Colonic mucosa (tissue), 4 donors: ENCODE measurements at places on chromosomes 3 and 15.

DNA sequence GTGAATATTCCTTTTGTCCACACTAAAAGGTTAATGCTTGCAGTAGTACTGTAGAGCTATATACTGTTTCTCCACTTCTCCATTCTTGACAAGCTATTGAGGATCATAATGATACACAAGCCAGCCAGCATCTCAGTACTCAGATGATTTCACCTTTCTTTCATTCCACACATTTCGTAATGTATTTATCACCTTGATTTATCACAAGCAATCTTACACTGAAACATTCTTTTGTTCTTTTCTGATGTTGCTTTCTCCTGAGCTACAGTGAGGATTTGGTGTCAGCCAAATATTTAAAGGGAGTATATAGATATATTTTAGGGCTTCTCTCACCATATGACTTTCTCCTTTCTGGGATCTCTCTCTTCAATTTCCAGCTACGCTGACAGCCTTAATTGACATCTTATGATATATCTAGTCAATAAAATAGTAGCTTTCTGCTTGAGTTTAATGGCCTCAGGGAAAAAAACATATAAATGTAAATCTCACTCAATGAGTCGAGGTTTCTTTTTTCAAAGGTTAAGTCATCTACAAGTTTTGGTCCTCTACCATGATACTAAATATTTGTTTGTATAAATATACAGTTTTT lies 1327.0 kb downstream of the NSUN3 start:
- H3K27ac ChIP-seq: no peak overlapping the region
- H3K27me3 ChIP-seq: no peaks in the 10 kb centered on the region
- H3K4me1 ChIP-seq: no peaks in the 10 kb centered on the region
- no peaks in the 10 kb centered on the region for H3K36me3 ChIP-seq
- H3K4me3 ChIP-seq: no peak overlapping the region

DNA sequence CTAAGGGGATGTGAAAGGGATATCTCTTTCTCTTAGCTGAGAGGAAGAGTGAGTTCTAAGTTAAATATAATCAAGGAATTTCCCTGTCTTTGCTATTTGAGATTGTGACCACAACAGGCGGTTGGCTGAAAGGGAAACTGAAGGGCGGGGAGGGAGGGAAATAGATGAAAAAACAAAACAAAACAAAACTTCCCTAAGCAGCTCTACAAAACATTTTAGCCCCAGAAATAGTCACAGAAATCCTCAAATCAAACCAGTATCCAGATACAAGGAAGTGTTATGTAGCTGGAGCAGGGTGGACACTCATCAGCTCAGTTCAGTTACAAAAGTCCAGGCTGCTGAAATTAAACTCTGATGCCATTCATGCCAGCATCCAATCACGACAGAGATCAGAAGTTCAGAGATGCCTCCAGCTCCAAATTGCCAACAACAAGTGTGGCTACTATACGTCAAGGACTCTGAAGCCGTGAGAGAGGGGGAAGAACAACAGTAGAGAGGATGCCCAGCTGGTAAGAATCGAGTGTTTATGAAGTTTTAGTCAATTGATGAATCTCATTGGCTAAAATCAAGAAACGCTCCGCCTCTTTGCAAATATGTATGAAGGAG lies 319 bp upstream of the TP63 start:
- H3K4me1 ChIP-seq: no peaks in the 10 kb centered on the region
- no peak overlapping the region for H3K4me3 ChIP-seq
- DNase-seq: no peak
- no peak overlapping the region for H3K27ac ChIP-seq

DNA sequence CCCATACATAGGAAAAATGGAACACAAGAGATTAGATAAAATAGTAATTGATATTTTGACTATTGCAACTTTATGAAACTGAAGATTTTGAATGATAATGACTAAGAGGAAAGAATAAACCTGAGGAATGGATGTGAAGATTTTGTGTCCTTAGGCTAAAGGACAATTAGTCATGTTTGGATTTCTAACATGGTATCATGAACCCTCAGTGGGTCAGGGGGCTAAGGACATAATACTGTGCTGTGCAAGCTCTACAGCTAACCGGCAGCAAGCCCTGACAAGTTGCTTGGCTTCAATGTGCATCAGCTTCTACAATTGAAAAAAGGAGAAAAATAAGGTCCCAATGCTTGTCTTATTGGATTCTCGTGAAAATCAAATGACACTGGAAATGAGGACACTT lies 491.0 kb downstream of the MECOM start:
- no peaks in the 10 kb centered on the region for H3K36me3 ChIP-seq
- no peak for DNase-seq
- no peaks in the 10 kb centered on the region for H3K27me3 ChIP-seq
- no peak overlapping the region for H3K4me3 ChIP-seq
- no peaks in the 10 kb centered on the region for H3K4me1 ChIP-seq

DNA sequence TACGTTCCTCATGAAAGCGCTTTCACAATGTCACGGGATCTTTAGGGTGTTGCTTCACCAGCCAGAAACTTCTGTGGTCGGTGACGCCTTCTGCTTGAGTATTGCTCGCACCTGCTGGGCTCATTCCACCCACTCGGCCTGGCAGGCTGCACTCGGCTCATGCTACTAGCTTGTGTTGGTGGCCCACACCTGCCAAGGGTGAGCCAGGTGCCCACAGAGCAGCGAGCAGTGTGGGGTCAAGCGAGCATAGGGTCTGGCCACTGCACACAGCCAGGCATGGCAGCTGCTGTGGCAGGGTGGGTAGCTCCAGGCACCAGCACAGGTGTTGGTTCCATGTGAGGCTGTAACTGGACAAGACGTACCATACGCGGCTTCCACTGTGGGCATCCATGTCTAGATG lies 202.9 kb upstream of the CADM2 start:
- no peaks in the 10 kb centered on the region for H3K27me3 ChIP-seq
- no peaks in the 10 kb centered on the region for H3K4me1 ChIP-seq
- no peak for DNase-seq
- no peak overlapping the region for H3K27ac ChIP-seq
- H3K36me3 ChIP-seq: no peaks in the 10 kb centered on the region

GRCh38 chr3:165748094-165748493 lies 89.1 kb downstream of the BCHE start:
- no peak overlapping the region for H3K4me3 ChIP-seq
- no peak overlapping the region for H3K27ac ChIP-seq
- no peaks in the 10 kb centered on the region for H3K27me3 ChIP-seq
- no peak for DNase-seq

GRCh38 chr15:88208396-88208795 lies 48.1 kb downstream of the NTRK3 start:
- H3K4me3 ChIP-seq: no peak overlapping the region
- no peak for DNase-seq
- no peak overlapping the region for H3K27ac ChIP-seq
- H3K36me3 ChIP-seq: no peaks in the 10 kb centered on the region
- H3K27me3 ChIP-seq: no peaks in the 10 kb centered on the region
- no peaks in the 10 kb centered on the region for H3K4me1 ChIP-seq

DNA sequence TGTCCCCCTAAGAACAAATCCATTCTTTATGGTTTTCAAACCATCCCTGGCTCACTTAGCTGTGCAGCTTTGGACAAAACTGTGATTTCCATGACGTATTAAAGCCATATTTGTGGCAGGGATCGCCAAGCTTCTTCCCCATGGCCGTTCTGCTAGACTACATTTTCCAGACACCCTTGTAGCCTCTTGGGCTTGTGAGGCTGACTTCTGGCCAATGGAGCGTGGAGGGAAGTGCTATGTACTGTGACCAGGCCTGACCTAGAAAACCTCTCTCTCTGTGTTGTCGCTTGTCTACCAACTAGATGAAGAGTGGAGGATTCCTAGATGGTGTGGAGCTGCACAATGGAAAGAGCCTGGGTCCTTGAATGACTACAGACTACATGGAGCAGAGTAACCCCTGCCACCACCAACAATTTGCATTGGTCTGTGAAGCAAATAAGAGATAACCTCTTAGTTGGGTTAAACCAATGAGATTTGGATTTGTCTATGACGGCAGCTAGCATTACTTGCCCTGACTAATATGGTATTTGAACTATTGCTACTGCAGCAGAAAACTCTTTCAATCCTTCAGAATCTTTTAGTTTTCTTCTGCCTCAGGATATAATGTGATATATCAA lies 22.1 kb upstream of the MGLL start:
- no peak overlapping the region for H3K4me3 ChIP-seq
- no peak for DNase-seq
- no peak overlapping the region for H3K27ac ChIP-seq
- H3K36me3 ChIP-seq: no peaks in the 10 kb centered on the region
- no peaks in the 10 kb centered on the region for H3K27me3 ChIP-seq

- no peaks in the 10 kb centered on the region for H3K36me3 ChIP-seq
- no peaks in the 10 kb centered on the region for H3K4me1 ChIP-seq
- DNase-seq: no peak
- no peaks in the 10 kb centered on the region for H3K27me3 ChIP-seq
These were observed 26.3 kb downstream of the CLDN16 start for GRCh38 chr3:190414297-190414696.

DNA sequence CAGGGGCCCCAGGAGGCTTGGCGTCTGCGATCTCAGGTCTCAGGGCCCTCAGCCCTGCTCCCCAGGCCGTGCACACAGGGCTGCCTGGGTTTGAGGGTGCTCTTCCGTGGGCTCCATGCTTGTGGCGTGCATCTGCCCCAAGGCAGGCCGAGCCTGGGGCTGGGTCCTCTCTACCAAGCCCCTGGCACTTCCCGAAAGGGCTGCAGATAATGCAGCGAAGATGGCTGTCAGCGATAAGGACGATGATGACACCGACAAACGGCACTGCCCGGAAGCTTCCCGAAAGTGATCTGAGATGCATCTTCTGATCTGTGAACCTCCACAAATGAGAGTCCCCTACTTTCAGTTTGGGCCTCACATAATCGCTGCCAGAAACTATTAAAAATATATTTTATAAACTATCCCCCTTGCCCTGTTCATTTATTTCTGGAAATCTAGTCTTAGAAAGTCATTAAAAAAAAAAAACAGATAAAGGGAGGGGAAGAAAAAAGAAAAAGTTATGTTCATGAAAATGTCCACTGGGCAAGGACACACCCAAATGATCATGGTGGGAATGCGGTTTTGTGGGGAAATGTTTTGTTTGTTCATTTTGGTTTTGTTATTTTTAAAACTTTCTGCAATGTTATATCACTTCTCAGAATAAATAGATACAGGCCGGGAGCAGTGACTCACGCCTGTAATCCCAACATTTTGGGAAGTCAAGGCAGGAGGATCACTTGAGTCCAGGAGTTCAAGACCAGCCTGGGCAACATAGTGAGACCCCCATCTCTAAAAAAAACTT lies 51.5 kb downstream of the RPN1 start:
- no peaks in the 10 kb centered on the region for H3K36me3 ChIP-seq
- no peak overlapping the region for H3K4me3 ChIP-seq
- DNase-seq: no peak

DNA sequence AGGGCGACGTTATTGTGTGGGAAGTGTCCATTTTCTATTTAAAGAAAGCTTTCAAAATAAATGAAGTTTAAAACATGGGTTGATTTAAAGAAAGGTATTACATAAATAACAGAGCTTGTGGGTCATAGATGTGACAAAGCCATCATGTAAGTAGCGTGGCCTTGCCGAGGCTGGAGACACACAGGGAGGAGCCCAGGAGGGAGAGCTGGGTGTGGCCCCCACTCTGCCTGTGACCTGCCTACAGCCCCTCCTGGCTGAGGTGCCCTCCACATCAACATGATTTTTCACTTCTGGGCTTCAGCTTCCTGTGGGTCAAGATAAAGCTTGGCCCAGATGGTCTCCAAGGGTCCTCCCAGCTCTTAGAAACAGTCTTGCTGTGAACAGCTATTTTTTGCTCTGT lies 12.5 kb upstream of the MGLL start:
- no peak overlapping the region for H3K4me3 ChIP-seq
- H3K27me3 ChIP-seq: no peaks in the 10 kb centered on the region
- H3K36me3 ChIP-seq: no peaks in the 10 kb centered on the region
- no peak for DNase-seq

DNA sequence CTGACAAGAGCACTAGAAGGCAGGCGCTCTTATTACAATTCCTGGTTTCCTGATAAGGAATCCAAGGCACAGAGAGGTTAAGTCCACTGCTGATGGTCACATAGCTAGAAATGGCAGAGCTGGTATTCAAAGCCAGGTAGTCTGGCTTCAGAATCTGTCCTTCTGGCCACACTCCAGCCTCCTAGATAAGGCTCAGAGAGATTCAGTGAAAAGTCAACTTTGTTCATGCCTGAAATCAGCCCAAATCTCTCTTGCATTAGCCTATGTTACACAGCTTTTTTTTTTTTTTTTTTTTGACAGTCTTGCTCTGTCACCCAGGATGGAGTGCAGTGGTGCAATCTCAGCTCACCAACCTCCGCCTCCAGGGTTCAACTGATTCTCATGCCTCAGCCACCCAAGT lies 21.1 kb upstream of the CMTM8 start:
- no peak for DNase-seq
- H3K4me1 ChIP-seq: no peaks in the 10 kb centered on the region
- no peak overlapping the region for H3K27ac ChIP-seq
- H3K27me3 ChIP-seq: no peaks in the 10 kb centered on the region
- no peaks in the 10 kb centered on the region for H3K36me3 ChIP-seq

DNA sequence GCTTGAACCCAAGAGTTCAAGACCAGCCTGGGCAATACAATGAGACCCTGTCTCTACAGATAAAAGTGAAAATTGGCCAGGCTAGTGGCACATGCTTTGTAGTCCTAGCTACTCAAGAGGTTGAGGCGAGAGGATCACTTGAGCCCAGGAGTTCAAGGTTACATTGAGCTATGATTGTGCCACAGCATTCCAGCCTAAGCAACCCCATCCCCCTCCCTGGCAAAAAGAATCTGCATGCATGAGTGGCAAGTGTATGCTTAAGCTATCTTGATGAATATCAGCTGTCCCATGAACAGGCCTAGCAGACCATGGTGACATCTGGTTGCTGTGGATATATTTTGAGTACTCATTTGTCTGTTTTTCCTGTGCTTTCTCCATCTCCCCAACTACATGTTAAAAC lies 4.7 kb downstream of the ATRIP start:
- no peak for DNase-seq
- no peak overlapping the region for H3K27ac ChIP-seq
- H3K4me1 ChIP-seq: peaks cover 3% of the 10 kb centered on the region
- H3K4me3 ChIP-seq: no peak overlapping the region
- H3K36me3 ChIP-seq: no peaks in the 10 kb centered on the region
